Lung (tissue), 17 donors: ENCODE measurements at places on chromosomes 3 and 15. TPM values are rescaled to one million over a fixed set of nuclear protein-coding genes. Genes with fewer than 3 reads are reported as not detected.

The ALDH1A3 gene
- 18.6 TPM for total RNA-seq

The CCDC51 gene
- total RNA-seq = 8.4 TPM

The ADAMTS9 gene
- total RNA-seq = 46.2 TPM

The LTK gene
- 10.6 TPM for total RNA-seq

DNA sequence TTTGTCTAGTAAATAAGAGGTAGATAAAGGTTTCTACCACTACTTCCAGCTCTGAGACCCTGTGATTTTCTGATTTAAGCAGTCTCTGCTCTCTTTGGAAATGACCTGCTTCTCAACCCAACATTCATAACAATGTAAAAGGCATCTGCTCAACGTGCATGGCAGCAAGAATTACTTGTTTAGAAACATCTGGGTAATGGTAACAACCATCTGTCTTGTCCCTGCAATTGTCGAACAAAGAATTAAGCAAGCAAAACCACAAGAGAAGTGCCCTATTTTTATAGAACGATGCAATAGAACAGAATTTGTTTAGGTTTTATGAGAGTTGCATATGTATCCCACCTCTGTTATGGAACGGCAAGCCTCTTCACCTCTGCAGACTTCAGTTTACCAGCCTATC lies 7.1 kb upstream of the FSIP1 start:
- no peak overlapping the region for H3K4me3 ChIP-seq
- DNase-seq = no peak
- no peaks in the 10 kb centered on the region for H3K36me3 ChIP-seq
- H3K27me3 ChIP-seq = no peaks in the 10 kb centered on the region
- H3K27ac ChIP-seq = no peak overlapping the region

DNA sequence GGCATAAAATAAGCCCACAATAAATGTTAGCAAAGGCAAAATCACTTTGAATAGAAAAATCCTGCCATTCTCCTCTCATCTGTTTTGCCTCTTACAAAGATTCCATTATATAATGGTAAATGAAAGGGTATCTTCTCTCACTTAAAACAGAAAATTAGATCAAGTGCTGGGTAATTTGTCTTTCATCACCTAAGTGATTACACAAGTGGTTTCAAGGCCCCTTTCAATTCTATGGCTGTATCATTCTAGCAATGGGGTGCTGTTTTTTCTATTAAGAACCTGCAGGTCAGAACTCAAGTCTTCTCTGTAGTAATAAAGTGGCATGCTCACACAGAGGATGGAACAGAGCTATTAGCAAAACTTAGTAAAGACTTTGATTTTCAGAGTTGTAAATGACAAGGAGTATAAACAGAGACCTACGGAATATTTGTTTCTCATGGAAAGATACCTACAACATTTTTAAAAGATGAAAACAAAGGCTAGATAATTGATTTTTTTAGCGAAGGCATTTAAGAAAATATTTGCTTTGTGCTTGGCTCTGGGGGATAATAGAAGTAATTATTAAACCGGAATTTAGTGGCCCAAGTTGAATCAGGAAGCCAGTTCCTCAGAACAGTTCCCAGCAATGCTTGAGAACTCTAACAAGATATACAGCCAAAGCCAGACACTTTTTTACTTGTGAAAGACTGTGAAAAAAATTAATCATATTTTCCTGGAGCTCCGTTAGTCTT lies 137.4 kb downstream of the CMSS1 start:
- no peaks in the 10 kb centered on the region for H3K36me3 ChIP-seq
- no peak for DNase-seq
- no peaks in the 10 kb centered on the region for H3K27me3 ChIP-seq
- H3K4me3 ChIP-seq = no peak overlapping the region
- peaks cover 4% of the 10 kb centered on the region for H3K4me1 ChIP-seq

DNA sequence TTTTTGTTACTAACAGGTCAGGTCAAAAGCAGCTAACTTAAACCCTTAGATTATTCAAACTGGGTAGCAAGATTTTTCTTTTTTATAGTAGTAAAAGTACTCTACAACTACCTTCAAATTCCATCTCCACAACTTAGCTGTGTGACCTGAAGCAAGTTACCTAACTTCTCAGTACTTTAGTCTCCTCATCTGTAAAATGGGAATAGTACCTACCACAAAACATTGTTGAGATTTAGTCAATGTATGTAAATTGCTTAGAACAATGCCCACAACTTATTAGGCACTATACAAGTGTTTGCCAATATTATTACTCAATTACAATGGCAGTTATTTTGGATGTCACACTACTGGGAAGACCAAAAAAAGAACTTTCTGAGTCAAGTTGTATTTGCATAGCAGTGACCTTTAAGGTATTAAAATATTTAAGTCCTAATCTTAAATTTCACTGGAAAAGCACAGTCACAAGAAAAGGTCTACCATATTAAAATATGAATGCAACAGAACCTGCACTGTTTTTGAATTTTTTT lies 2.9 kb downstream of the TASOR start:
- DNase-seq = no peak
- H3K27me3 ChIP-seq = no peaks in the 10 kb centered on the region
- no peak overlapping the region for H3K4me3 ChIP-seq
- H3K27ac ChIP-seq = no peak overlapping the region
- H3K4me1 ChIP-seq = peaks cover 8% of the 10 kb centered on the region

- no peaks in the 10 kb centered on the region for H3K27me3 ChIP-seq
- H3K4me1 ChIP-seq = peaks cover 21% of the 10 kb centered on the region
- H3K4me3 ChIP-seq = no peak overlapping the region
- DNase-seq = no peak
- H3K27ac ChIP-seq = no peak overlapping the region
Observed at GRCh38 chr15:78070049-78070700, 7.3 kb downstream of the TBC1D2B start.

DNA sequence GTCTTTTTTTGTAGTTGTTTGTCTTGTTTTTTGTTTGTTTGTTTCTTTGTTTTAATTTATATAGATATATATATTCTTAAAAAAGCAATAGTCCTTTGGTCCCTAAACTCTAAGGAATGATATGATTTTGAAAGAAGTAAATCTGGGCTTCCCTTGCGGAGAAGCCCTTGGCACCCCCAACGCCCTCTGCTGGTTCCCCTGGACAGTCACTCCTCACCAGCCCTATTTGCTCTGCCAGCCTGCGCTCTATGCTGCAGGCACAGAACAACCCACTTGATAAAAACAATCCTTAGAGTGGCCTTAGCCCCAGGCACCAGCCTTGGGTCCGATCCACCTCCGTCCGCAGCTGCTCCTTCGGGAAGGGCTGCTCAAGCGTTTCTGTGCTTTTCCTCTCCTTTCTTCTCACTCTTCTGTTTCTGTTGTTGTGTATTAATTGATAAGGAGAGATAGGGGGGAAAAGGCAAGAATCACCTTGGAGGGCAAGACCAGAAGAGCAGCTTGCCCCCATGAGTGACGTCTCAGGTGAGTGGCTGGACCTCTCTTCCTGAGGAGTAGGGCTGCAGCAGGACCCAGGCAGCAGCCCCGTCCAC lies 13.7 kb upstream of the PARP6 start:
- H3K36me3 ChIP-seq = peaks cover 2% of the 10 kb centered on the region
- no peak overlapping the region for H3K4me3 ChIP-seq
- H3K27me3 ChIP-seq = no peaks in the 10 kb centered on the region
- peak; percentile 22 for DNase-seq

DNA sequence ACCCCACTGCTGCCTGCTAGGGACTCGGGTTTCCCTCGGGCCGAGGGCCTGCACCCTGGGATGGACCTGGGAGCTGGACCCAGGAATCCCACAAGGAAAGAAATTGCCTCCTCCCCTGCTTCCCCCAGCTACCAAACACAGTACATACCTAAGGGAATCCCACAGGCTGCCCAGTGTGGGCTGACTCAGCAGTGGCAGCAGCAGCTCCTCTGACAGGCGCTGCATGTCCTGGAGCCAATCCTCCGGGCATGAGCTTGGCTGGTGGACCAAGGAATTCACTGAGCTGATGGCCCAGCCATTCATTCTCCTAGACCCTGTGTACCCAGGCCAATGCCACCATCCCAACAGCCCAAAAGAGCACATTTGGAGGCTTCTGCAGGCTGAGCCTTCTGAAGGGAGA lies 9.5 kb upstream of the LTK start:
- peaks cover 34% of the 10 kb centered on the region for H3K36me3 ChIP-seq
- H3K4me1 ChIP-seq = no peaks in the 10 kb centered on the region
- no peak for DNase-seq
- H3K27ac ChIP-seq = no peak overlapping the region
- no peaks in the 10 kb centered on the region for H3K27me3 ChIP-seq
- H3K4me3 ChIP-seq = no peak overlapping the region

- H3K4me3 ChIP-seq = no peak overlapping the region
- H3K36me3 ChIP-seq = no peaks in the 10 kb centered on the region
- H3K4me1 ChIP-seq = peaks cover 3% of the 10 kb centered on the region
- no peak for DNase-seq
Observed at GRCh38 chr3:186414735-186415419, 52.8 kb upstream of the DGKG start.

DNA sequence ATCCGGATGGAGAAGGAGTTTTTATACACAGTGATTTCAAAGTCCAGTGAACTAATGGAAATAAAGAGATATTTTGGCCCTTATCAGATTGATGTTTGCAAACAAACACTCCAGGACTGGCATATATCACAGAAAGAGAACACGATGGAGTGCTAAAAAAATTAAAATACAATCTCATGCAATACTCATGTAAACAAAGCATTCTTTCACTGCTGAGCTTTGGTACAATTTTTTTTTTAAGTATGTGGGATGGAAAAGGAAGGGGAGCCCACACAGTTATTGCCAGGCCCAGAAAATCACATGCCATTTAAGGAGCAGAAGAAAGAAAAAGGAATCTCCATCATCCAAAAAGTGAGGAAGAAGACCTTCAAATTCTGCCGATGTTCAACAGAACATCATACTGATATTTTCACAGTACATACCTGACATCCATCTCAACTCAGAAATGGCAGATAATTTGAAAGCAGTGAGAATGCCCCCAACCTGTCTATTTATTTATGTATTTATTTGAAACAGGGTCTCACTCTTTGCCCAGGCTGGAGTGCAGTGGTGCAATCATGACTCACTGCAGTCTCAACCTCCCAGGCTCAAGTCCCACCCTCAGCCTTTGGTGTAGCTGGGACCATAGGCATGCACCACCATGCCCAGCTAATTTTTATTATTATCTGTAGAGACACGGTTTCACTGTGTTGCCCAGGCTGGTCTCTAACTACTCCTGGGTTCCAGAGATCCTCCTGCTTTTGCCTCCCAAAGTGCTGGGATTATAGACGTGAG lies 107.5 kb upstream of the SLC2A2 start:
- no peak overlapping the region for H3K27ac ChIP-seq
- no peaks in the 10 kb centered on the region for H3K4me1 ChIP-seq
- peak; percentile 81 for DNase-seq
- H3K27me3 ChIP-seq = no peaks in the 10 kb centered on the region
- no peak overlapping the region for H3K4me3 ChIP-seq
- peaks cover 9% of the 10 kb centered on the region for H3K36me3 ChIP-seq

DNA sequence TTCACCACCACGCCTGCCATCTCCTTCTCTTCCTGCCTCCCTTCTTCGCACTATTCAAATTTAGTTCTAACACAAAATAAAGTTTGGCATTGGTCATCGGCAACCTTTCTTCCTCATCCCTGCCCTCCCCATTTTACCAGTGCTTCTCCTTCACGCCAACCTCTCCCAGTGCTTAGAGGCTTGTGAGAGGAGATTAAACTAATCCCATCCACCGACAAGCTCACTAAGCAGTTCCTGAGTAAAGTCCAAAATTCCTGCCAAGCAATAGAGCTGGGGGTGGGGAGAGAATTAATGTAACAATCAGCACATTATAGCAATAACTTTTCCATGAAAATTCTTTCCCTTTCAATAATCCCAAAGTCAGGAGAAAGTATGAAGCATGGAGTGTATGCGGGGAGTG lies 157.4 kb upstream of the GMNC start:
- no peak for DNase-seq
- H3K4me1 ChIP-seq = no peaks in the 10 kb centered on the region
- H3K27ac ChIP-seq = no peak overlapping the region
- no peak overlapping the region for H3K4me3 ChIP-seq
- H3K27me3 ChIP-seq = no peaks in the 10 kb centered on the region
- no peaks in the 10 kb centered on the region for H3K36me3 ChIP-seq

DNA sequence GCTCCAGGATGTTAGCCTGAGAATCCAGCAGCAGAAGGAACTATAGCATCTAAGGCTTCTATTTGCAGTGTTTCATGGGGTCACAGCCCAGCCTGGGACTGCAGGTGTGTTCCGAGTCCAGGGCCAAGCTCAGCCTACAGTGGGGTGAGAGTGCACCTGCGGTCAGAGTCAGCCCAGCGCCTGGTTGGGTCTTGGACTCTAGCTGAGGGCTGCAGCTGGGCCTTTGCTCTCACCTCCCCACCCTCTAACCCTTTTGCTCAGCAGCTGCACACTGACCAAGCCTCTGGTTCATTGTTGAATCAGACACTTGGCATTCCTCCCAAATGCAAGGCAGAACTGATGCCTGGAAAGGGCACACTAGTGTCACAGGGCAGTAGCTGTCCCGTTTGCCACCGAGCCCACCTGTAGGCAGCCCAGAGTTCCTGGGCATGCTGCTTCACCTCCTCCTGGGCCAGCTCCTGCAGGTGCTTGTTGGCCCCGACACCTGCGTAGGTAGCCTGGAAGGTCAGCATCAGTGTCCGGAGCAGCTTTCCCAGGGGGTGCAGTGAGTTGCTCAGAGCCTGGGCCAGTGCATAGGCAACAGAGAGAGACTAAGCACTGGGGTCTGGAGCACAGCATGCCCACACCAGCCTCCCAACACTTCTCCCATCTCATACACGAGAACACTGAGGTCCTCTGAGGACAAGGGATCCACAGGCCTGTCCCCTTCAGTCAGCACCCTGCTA lies 17.5 kb downstream of the ALS2CL start:
- H3K4me3 ChIP-seq = no peak overlapping the region
- no peaks in the 10 kb centered on the region for H3K36me3 ChIP-seq
- H3K27me3 ChIP-seq = no peaks in the 10 kb centered on the region

DNA sequence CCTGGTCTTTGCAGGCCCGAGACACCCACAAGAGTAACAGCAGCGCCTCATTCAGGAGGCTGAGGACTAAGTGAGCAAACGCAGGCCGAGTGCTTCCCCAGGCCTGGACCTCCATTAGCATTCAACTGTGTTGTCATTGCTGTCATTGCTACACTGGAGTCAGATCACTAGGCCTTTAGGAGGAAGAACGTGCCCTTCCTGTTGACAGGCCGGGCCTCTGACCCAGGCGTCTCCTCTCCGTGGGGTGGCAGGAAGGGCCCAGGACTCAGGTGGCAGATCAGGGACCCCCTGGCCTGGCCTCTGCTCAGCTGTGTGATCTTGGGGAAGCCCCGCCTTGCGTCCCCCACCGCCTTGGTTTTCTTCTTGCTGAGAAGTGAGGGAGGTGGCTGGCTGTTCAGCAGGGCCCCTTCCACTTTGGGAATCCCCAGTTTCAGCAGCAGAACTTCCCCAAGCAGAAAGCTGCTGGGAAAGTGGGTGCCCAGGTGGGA lies 19.1 kb downstream of the ZDHHC19 start:
- DNase-seq = no peak
- no peak overlapping the region for H3K4me3 ChIP-seq
- no peaks in the 10 kb centered on the region for H3K36me3 ChIP-seq
- peaks cover under 1% of the 10 kb centered on the region for H3K4me1 ChIP-seq
- H3K27ac ChIP-seq = peak overlapping the region; percentile 23
